Activated naive CD8-positive, alpha-beta T cell treated with anti-CD3 and anti-CD28 coated beads, Interleukin-2, amount 10 ng/mL, durations not matched to agents 7 days and 5 days (primary cell): ENCODE measurements at places on chromosomes 2 and 18.

DNA sequence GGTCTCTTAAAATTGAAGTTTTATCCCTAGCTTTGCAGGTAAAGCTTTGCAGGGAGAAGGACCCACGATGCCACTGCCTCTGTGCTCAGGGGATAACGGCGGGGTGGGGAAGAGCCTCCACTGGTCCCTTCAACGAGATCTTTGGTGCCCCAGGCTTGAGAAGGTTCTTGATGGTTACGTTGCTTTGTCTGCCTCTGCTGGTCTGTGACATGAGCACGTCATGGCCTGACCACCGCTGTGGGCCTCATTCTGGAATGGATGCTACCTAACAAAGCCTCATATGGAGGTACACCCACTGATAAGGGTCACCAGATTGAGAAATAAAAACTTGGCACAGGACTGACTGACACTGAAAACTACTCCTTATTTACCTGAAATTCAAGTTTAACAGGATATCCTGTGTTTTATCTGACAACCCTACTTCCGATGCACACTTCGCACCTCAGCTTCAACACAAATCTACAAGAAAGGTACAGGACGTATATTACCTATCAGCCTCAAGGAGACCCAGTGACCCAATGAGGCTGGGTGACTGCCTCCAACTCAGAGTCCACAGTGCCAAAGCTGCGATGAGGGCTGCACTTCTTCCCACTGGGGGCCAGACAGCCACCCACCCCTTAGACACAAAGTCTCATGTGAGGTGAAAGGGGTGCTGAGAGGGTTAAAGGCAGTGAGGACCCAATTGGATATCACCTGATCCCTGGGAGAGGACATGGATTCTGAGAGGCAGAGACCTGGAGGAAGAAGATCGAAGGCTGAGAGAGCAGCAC is 64.9 kb downstream of the EIPR1 start:
- H3K27ac ChIP-seq, result peak overlapping the region; percentile 44
- H3K36me3 ChIP-seq, result peaks cover 2% of the 10 kb centered on the region
- H3K4me1 ChIP-seq, result peaks cover 3% of the 10 kb centered on the region

DNA sequence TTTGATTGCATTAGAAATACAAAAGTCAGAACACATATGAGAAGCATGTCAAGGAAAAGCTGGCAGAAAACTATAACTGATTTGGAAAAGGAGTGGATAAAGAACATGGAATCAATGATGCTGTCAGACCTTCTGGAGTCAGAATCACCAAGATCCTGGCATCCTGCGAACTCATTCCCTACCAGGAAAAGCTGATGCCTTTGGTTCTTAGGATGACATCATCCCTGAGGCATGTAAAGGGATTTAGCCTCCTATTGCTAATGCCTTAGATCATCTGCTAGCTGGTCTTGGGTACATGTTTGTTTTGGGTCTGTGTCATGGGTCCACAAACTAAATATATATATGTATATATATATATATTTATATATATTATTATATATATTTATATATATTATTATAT is 680.7 kb downstream of the EPHA4 start:
- DNase-seq, result no peak
- H3K27ac ChIP-seq, result no peak overlapping the region
- no peaks in the 10 kb centered on the region for H3K4me1 ChIP-seq

- DNase-seq, result no peak
- H3K4me3 ChIP-seq, result no peak overlapping the region
- H3K27me3 ChIP-seq, result peaks cover 6% of the 10 kb centered on the region
- H3K4me1 ChIP-seq, result peaks cover 43% of the 10 kb centered on the region
Observed at GRCh38 chr18:46628206-46628605, 28.8 kb downstream of the LOXHD1 start.

GRCh38 chr2:239294571-239295054 is 106.2 kb downstream of the HDAC4 start:
- peaks cover 56% of the 10 kb centered on the region for H3K4me1 ChIP-seq
- peak; percentile 27 for DNase-seq
- peaks cover 8% of the 10 kb centered on the region for H3K36me3 ChIP-seq
- H3K27me3 ChIP-seq, result no peaks in the 10 kb centered on the region

GRCh38 chr18:79797518-79798345 is at the start of gene KCNG2:
Gene KCNG2 (plus strand): TSS chr18:79797938. CDS start chr18:79863668, 65,730 bp downstream.
- DNase-seq, result peak; percentile 58
- H3K4me3 ChIP-seq, result peak within 1 kb of the TSS; percentile 65
- H3K36me3 ChIP-seq, result peaks cover 2% of the 10 kb centered on the region
- H3K4me1 ChIP-seq, result peaks cover 11% of the 10 kb centered on the region
- peaks cover 34% of the 10 kb centered on the region for H3K27me3 ChIP-seq
- no peak within 1 kb of the TSS for H3K27ac ChIP-seq

- no peaks in the 10 kb centered on the region for H3K4me1 ChIP-seq
- no peak for DNase-seq
- no peaks in the 10 kb centered on the region for H3K36me3 ChIP-seq
- H3K27me3 ChIP-seq, result peaks cover 7% of the 10 kb centered on the region
- no peak overlapping the region for H3K4me3 ChIP-seq
- no peak overlapping the region for H3K27ac ChIP-seq
Observed at GRCh38 chr2:182170341-182170740, 184.7 kb downstream of the PPP1R1C start.

GRCh38 chr2:176002688-176003210 is 682 bp upstream of the LNPK start:
- H3K27ac ChIP-seq, result peak overlapping the region; percentile 94
- H3K4me1 ChIP-seq, result peaks cover 21% of the 10 kb centered on the region
- peaks cover 12% of the 10 kb centered on the region for H3K27me3 ChIP-seq
- DNase-seq, result no peak
- no peaks in the 10 kb centered on the region for H3K36me3 ChIP-seq

- no peak for DNase-seq
- H3K36me3 ChIP-seq, result peaks cover 34% of the 10 kb centered on the region
- H3K4me1 ChIP-seq, result peaks cover 38% of the 10 kb centered on the region
- H3K27ac ChIP-seq, result peak overlapping the region; percentile 64
Observed at GRCh38 chr18:23541349-23542093, 38.2 kb downstream of the RMC1 start.

- H3K36me3 ChIP-seq, result no peaks in the 10 kb centered on the region
- no peak for DNase-seq
- H3K27ac ChIP-seq, result no peak overlapping the region
- H3K4me1 ChIP-seq, result no peaks in the 10 kb centered on the region
- peaks cover 10% of the 10 kb centered on the region for H3K27me3 ChIP-seq
Observed at GRCh38 chr2:149320362-149320761, 10.0 kb upstream of the LYPD6 start.

GRCh38 chr2:121103960-121104359 is 181.0 kb downstream of the TFCP2L1 start:
- H3K4me3 ChIP-seq, result no peak overlapping the region
- no peaks in the 10 kb centered on the region for H3K36me3 ChIP-seq
- no peak overlapping the region for H3K27ac ChIP-seq

GRCh38 chr18:79684787-79685186 is 5.2 kb downstream of the CTDP1 start:
- H3K4me1 ChIP-seq, result peaks cover 53% of the 10 kb centered on the region
- DNase-seq, result no peak
- H3K4me3 ChIP-seq, result no peak overlapping the region

- no peaks in the 10 kb centered on the region for H3K27me3 ChIP-seq
- H3K27ac ChIP-seq, result no peak overlapping the region
- H3K4me1 ChIP-seq, result peaks cover 36% of the 10 kb centered on the region
- DNase-seq, result no peak
- no peak overlapping the region for H3K4me3 ChIP-seq
Observed at GRCh38 chr2:6946722-6947121, 29.5 kb downstream of the RNF144A start.

DNA sequence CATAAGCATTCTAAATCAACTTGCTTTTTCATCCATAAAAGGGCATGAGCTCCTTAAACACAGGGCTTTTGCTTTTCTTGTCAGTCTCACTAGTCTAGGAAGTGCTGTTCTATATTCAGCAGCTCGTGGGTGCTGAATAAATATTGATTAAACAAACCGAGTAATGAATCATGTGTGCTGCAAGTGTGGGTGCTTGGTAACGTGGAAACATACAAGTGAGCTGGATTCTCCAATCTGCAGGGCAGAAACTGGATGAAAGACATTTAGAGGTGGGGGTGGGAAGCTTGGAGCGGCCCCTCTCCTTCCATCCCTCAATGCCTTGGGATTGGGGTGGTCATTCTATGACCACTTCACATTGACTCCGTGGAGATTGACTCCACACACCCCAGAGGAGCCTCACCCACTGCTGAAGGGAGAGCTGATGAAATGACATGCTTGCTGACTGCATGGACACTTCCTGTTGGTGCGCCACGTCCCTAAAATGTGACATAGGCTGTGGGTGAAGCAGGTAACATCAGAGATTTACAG is 114.6 kb downstream of the DOCK10 start:
- H3K27me3 ChIP-seq, result no peaks in the 10 kb centered on the region
- H3K4me3 ChIP-seq, result peak overlapping the region; percentile 68
- H3K4me1 ChIP-seq, result peaks cover 91% of the 10 kb centered on the region
- H3K27ac ChIP-seq, result peak overlapping the region; percentile 91
- peak; percentile 65 for DNase-seq
- peaks cover 71% of the 10 kb centered on the region for H3K36me3 ChIP-seq

DNA sequence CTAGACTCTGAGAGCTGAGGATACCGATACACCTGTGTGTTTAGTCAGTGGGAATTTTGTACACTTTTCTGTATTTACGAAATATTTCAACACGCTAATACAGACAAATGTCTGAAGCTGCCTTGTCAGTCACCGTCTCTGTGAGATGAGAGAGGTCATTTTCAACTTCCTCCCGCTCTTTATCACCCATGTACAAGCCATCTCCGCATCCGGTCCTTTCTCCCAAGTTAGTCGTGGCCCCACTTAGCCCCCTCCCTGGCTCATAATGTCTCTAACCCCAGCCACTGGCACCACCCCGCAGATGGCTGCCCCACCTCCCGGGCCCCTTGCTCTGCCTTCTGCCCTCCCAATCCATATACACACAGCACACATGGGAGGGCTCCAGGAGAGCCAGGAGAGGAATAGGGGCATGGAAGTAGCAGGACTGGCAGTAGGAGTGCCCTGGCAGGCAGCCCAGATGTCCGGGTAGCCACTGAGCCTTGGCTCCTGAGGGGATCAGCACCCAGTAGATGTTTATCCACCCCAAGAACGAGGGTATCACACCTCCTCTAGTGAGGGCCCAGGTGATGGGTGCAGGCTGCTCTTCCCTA is 2.0 kb upstream of the RUFY4 start:
- no peak overlapping the region for H3K27ac ChIP-seq
- no peak overlapping the region for H3K4me3 ChIP-seq
- no peak for DNase-seq
- peaks cover 12% of the 10 kb centered on the region for H3K4me1 ChIP-seq

DNA sequence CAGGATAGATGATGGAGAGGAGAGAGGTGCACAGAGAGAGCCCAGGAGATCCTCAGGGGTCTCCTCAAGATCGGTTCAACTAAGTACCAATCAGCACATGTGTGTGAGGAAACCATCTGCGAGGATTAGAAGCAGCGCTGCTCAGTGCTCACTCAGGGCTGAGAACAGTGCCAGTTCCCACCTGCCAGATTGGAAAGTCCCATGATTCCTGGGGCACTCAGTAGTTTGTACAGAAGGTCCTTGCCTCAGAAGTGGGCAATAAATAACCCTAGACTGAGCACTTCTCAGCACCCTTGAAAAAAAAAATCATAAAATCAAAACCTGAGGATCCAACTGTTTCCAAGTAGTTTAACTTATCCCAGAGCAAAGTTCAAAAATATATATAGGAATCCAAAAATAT is 53.8 kb downstream of the SEMA4F start:
- H3K4me3 ChIP-seq, result no peak overlapping the region
- peaks cover 15% of the 10 kb centered on the region for H3K27me3 ChIP-seq
- no peaks in the 10 kb centered on the region for H3K36me3 ChIP-seq

- H3K4me1 ChIP-seq, result no peaks in the 10 kb centered on the region
- H3K27ac ChIP-seq, result no peak overlapping the region
- peaks cover 3% of the 10 kb centered on the region for H3K27me3 ChIP-seq
- DNase-seq, result no peak
- no peaks in the 10 kb centered on the region for H3K36me3 ChIP-seq
Observed at GRCh38 chr18:59743566-59743965, 46.3 kb upstream of the CCBE1 start.

- DNase-seq, result no peak
- no peaks in the 10 kb centered on the region for H3K36me3 ChIP-seq
- no peak overlapping the region for H3K27ac ChIP-seq
Observed at GRCh38 chr2:21401022-21401698, 277.4 kb downstream of the TDRD15 start.

GRCh38 chr2:160492401-160493226 is 993 bp downstream of the RBMS1 start:
- H3K4me1 ChIP-seq, result peaks cover 35% of the 10 kb centered on the region
- H3K36me3 ChIP-seq, result peaks cover 3% of the 10 kb centered on the region
- peak overlapping the region; percentile 96 for H3K27ac ChIP-seq
- peaks cover 9% of the 10 kb centered on the region for H3K27me3 ChIP-seq
- H3K4me3 ChIP-seq, result peak overlapping the region; percentile 93
